ENCODE measurements at places on chromosomes 16 and 17. TPM values are rescaled to one million over a fixed set of nuclear protein-coding genes. Genes with fewer than 3 reads are reported as not detected.

Gene TMEM235
- not detected for total RNA-seq

Gene SPAG7
- 38.2 TPM for total RNA-seq

Gene PSMC5
- 74.1 TPM for total RNA-seq

Gene GNG13
- total RNA-seq: not detected

Gene TSPOAP1
- total RNA-seq: 2.9 TPM

Gene DNAH2
- 0.11 TPM for total RNA-seq

Gene SNX20
- total RNA-seq: not detected

Data from articular chondrocyte of knee joint (primary cell).